ENCODE measurements at places on chromosomes 11 and 22. TPM values are rescaled to one million over a fixed set of nuclear protein-coding genes. Genes with fewer than 3 reads are reported as not detected.

- no peak for DNase-seq
Observed at GRCh38 chr11:58628446-58628845, 6.0 kb downstream of the CNTF start.

- DNase-seq = no peak
Observed at GRCh38 chr11:96322775-96323641, 20.0 kb downstream of the MAML2 start.

- DNase-seq = no peak
Observed at GRCh38 chr11:114377612-114378267, 22.6 kb downstream of the C11orf71 start.

GRCh38 chr22:35319244-35319985 lies 19.7 kb downstream of the TOM1 start:
- no peak for DNase-seq

- DNase-seq = peak; percentile 90
Observed at GRCh38 chr11:118530683-118531596, at the start of gene TMEM25. Gene TMEM25, plus strand, starts transcription at chr11:118531192. Its CDS starts 610 bp downstream, at chr11:118531802.

GRCh38 chr11:116279511-116279910 lies 493.3 kb downstream of the BUD13 start:
- DNase-seq = no peak

DNA sequence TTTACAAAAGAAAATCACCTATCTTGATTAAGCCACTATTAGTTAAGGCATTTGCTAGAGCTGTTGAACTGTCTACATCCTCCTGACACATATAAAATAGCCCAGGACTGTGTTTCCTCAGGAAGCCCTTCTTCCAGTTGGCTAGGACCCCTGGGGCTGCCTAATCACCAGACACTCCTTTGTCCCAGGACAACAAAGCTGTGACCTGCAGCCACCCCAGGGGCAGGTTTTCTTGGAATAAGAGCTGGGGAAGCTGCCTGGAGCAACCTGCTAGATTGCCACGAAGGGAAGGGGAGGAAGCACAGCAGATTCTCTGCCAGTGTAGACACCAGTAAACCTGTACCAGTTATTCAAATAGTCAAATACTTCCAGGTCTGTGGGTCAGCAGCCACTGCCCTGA lies 17.6 kb downstream of the CHST1 start:
- DNase-seq = no peak

GRCh38 chr22:35632935-35633334 lies 15.3 kb upstream of the APOL6 start:
- DNase-seq = no peak

DNA sequence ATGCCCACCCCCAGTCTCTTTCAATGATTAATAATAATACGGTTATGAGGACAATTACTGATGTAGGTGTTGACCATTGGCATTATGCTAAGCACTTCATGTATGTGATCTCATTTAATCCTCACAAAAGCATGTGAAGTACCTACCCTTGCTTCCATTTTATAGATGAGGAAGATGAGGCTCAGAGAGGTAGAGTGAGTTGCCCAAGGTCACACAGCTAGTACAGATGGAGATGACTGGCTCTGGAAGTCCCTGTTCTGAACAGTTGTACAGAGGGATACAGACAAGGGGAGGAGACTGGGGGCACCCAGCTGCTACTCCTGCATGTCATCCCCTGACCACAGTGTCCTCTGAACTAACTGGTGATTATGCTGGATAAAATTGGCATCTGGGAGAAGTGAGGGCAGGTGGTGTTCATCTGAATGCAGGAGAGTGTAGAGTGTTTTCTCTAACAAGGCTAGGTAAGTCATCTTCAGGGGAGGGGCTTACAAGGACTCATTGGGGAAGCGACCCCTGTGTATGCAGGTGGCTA lies 43.2 kb downstream of the KIAA1671 start:
- DNase-seq = no peak

GRCh38 chr11:102470251-102470650 lies 17.7 kb upstream of the TMEM123 start:
- DNase-seq = no peak

GRCh38 chr11:130400781-130401483 lies 27.5 kb downstream of the ADAMTS8 start:
- no peak for DNase-seq

GRCh38 chr11:47572715-47573255 lies 6.0 kb downstream of the KBTBD4 start:
- DNase-seq = no peak

DNA sequence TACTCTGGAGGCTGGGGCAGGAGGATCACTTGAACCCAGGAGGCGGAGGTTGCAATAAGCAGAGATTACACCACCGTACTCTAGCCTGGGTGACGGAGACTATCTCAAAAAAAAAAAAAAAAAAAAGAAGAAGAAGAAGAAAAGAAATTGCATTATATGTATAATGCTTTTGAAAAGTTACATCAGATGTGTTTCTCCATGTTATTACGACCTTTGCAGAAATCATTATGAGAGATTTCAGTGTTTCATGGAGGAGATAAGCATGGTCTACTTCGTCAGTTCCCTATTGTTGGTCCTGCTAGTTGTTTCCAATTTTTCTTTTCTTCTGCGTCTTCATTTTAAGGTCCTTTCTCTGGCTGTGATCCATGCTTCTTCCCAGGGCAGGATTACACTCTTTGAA lies 3.0 kb downstream of the MIAT start:
- DNase-seq = no peak

GRCh38 chr11:118620529-118621070 lies 13.2 kb downstream of the PHLDB1 start:
- DNase-seq = peak; percentile 10

DNA sequence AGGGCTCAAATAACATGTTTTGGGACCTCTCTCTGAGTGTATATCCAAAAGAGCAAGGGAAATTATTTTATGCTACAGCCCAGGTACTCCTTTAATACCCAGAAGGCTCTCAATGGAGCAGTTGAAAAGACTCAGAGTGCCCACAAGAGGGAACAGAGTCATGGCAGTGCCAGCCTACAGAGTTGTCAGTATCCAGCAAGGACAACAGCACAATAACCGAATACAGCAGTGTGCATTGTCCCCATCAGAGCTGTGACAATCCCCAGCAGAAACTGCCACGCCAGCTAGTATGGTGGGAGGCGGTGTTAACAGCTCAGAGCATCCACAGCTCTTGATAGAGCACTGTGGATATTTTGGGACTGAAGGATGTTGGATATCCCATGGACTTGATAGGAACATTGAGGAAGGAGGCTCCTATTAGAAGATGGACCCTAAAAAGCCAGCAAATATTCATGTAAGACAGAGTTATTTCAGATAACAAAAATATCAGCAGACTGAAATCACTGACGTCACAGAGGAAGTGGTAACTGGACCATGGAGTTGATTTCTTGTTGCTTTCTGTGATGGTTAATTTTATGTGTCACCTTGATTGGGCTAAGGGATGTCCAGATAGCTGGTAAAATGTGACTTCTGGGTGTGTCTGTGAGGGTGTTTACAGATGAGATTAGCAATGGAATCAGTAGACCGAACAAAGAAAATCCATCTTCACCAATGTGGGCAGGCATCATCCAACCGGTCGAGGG lies 17.7 kb upstream of the PAFAH1B2 start:
- DNase-seq = no peak

GRCh38 chr11:76249195-76249741 lies 43.0 kb upstream of the WNT11 start:
- no peak for DNase-seq

GRCh38 chr11:95565724-95566141 lies 223.8 kb downstream of the FAM76B start:
- no peak for DNase-seq

GRCh38 chr11:22432291-22433093 lies 94.3 kb downstream of the SLC17A6 start:
- DNase-seq = peak; percentile 87

DNA sequence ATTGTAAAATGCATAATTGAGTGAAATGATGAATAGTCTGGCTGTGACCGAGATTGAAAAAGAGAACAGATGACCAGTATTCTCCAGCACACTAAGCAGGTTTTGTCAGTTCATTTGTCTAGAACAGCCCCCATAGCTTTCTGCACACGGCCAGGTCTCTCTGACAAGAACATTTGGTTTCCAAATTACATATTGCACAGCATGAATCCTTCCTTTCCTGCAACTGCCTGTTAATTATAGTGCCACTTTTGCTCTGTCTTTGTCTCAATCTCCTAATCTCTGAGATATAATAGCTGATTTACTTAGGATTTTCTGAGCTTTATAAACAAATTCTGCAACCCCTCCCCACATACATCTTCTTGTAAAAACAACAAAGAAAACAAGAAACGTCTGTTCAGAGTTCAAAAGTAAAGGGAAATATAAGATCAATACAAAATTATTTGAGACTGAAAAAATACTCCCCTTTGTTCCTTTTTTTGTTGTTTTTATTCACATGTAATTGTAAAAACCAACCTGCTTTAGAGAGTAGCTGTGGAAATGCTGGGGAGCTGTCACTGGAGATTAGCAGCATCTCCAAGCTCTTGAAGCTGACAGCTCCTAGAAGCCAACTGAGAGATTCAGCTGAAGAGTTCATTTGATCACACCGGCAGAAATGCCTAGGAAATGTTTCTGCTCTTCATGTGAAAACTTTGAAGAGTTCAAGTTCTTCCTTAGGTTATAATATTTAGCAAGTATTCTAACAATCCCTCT lies 998.1 kb downstream of the DLG2 start:
- DNase-seq = no peak

- no peak for DNase-seq
Observed at GRCh38 chr22:28333088-28333487, 346.6 kb downstream of the TTC28 start.

DNA sequence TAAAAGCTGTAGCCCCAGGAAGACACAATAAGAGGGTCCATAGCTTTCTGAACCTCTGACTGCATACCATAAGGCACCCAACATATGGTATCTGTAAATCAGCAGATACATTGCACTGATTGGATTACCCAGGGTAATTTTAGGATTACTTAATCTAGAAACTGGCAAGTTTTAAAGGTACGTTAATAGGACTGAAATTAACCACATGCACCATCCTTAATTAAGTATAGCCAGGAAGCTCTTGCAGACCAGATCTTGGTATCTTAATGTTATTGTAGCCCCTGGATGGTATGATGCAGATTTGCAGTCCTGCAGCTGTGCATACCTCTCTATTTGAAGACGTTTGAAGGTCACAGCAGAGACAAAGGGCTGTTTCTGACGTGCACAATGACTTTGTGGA lies 72.8 kb downstream of the ARHGAP42 start:
- DNase-seq = no peak

- DNase-seq = no peak
Observed at GRCh38 chr11:74391193-74391592, 7.0 kb downstream of the PGM2L1 start.

The C11orf68 gene
- 24.7 TPM for total RNA-seq

The OR51B2 gene
- not detected for total RNA-seq

The LINC01488 gene
- total RNA-seq = not detected

The FHIP1B gene
- 25.3 TPM for total RNA-seq

The APOA5 gene
- not detected for total RNA-seq

The TIMP3 gene
- 15.2 TPM for total RNA-seq

The YDJC gene
- total RNA-seq = 10.3 TPM

The OR8D1 gene
- not detected for total RNA-seq

The TSSK2 gene
- not detected for total RNA-seq

The SLC6A5 gene
- 0.05 TPM for total RNA-seq

The CD6 gene
- not detected for total RNA-seq

Data from glutamatergic neuron (in vitro differentiated cells).